ENCODE measurements at places on chromosomes 1 and 21.

DNA sequence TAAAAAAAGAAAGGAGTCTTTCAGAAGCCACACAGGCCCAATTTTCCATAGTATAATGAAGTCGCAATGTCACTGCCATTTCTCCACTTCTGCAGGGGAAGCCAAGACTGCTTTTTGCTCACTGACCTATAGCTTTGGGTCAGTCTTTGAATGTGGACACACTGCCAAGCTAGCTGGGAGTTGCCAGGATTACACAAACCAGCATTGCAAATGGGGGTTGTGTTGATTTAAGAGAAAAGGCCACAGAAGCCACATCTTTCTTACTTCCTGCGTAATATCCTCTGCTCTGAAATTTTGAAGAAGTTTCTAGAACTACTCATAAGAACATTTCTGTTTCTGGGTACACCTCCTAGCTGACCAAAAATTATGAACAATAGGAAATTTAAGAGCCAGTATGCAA, 45.8 kb upstream of the SAMSN1 start:
- peak; percentile 96 for DNase-seq

DNA sequence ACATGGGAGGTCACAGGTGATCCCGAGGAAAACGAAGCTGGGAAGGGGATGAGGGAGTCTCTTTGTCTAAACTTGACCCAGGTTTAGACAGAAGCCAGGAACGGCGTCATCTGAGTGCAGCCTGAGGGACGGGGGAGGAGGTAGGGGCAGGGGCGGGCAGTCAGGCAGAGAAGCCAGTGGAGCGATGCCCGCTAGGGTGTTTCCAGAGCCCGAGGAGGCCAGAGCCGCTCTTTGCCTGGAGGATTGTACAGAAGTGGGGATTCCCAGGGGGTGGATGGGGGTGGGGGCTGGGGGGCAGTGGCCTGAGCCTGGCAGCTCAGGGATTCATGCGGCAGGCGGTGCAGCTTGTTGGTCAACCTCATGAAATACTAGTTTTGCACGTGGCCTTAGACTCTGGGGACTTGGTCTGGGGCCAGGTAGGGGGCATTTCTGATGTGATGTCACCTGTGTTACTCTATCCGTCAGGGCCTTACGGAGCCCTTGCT, 58.4 kb downstream of the VPS26C start:
- DNase-seq = no peak

DNA sequence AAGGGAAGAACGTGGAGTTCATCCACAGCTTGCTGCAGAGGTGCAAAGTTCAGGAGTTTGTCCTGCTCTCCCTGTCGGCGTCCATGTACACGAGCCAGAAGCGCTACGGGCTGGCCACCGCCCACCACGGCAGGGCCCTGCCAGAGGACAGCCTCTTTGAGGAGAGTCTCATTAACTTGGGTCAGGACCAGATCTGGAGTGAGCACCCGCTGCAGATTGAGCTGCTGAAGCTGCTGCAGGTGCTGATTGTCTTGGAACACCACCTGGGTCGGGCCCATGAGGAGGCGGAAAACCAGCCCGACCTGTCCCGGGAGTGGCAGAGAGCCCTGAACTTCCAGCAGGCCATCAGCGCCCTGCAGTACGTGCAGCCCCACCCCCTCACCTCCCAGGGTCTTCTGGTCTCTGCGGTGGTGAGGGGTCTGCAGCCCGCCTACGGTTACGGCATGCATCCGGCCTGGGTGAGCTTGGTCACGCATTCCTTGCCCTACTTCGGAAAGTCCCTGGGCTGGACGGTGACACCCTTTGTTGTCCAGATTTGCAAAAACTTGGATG, 73.8 kb upstream of the MORC3 start:
- no peak for DNase-seq

GRCh38 chr1:244100276-244100675, 49.2 kb downstream of the ZBTB18 start:
- DNase-seq = no peak

DNA sequence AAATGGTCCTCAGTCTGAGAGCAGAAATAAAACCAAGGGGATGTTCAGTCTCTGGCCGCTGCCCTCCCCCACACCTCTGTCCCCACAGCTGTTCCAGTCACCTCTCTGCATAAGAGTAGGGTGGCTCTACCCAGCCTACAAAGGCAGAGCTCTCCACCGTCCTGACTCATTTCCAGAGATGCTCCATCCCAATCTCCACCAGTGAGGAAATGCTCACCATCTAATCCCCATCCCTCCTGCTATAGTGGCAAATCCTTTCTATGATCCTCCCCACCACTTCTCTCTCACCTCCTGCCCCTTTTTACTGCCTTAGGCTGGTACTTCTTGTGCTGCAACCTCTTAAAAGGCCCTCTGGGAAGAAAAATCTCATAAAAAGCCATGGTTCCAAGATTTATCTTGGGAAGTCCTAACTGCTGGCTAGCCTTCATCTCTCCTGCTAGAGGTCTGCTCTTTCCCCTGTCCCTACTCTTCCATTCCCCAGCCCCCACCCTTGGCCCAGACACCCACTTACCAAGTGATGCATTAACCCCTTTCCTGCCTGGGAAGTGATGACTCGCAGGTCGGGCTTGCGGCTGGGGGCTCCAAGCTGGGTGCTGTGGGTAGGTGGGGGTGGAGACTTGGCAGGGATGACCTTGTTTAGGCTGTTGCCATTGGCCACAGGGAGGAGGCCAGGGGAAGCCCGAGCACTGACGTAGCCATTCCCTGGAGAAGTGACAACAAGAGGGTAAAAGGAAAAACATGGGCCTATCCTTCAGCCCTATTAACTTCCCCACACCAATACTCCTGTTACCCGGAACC, 23.9 kb downstream of the MEF2D start:
- DNase-seq = no peak

DNA sequence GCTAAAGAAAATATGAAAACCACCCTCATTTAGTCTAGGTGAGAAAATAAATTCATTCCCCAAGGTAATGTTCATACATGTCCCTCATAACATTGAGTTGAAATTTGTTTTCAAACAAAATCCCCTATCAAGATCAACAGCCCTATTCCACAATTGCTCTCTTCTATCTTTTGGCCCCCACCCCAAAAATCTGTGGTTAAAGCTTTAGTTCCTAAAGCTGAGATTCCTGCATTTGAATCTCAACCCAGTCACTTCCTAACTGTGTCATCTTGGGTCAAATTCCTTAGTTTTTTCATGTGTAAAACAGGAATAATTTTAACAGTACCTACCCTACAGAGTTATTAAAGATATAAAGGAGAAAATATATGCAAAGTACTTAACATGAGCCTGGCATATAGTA, 22.0 kb downstream of the KIAA0319L start:
- no peak for DNase-seq

DNA sequence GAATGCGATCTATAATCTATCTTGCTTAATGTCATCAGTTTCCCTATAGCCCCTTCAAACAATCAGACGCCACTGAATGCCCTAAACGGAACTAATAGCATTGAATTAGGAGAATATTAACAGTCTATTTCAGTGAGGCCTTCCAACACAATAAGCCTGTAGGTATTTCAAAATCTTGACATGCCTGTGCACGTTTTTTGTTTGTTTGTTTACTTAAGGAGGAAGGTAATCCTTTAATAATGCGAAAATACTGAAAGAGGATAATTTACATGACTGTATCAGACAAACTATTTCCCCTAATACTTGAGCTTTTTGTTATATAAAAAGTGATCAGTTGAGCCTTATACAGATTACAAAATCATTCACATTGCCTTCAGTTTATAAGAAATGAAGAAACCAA, 29.0 kb upstream of the JAK1 start:
- no peak for DNase-seq

GRCh38 chr1:95021805-95022643, 50.7 kb downstream of the ALG14 start:
- no peak for DNase-seq

GRCh38 chr1:110364221-110364620, 25.0 kb downstream of the RBM15 start:
- DNase-seq = no peak

- no peak for DNase-seq
These were observed 18.3 kb downstream of the DEGS1 start for GRCh38 chr1:224201383-224201782.
